Cardiac muscle cell (in vitro differentiated cells and primary cell): ENCODE measurements at places on chromosomes 5 and 9. TPM values are rescaled to one million over a fixed set of nuclear protein-coding genes. Genes with fewer than 3 reads are reported as not detected.
A peak's percentile ranks its signal among the peaks of the same experiment; 100 is the strongest.

DNA sequence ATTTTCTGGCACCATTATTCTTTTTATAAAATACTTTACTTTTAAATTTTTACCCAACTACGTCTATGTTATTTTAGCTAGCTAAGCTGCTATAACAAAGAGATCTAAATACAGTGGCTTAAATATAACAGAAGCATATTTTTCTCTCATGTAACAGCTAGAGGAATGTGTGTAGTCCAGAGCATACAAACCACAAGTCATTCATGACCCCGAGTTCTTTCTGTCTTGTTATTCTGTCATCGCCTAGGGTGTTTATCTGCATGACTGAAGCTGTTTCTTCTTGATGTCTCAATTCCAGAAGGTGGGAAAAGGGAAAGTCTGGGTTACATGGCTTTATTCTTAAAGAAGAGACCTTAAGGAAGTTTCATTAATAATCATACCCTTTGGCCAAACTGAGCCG is 136.9 kb upstream of the RFX3 start:
- peaks cover 14% of the 10 kb centered on the region for H3K4me1 ChIP-seq
- H3K4me3 ChIP-seq, result no peak overlapping the region
- no peaks in the 10 kb centered on the region for H3K27me3 ChIP-seq

Gene PCDHA10
- 11.3 and 14.4 TPM in 2 replicates for total RNA-seq

GRCh38 chr9:35518225-35518821 is 28.4 kb downstream of the RUSC2 start:
- peak; percentile 88 for DNase-seq
- no peak overlapping the region for H3K4me3 ChIP-seq
- no peaks in the 10 kb centered on the region for H3K36me3 ChIP-seq
- no peaks in the 10 kb centered on the region for H3K27me3 ChIP-seq
- peak overlapping the region; percentile 93 for H3K27ac ChIP-seq

GRCh38 chr5:125410537-125411070 is 664.2 kb upstream of the ZNF608 start:
- H3K27ac ChIP-seq, result peak overlapping the region; percentile 97
- H3K36me3 ChIP-seq, result no peaks in the 10 kb centered on the region
- H3K27me3 ChIP-seq, result no peaks in the 10 kb centered on the region
- H3K4me3 ChIP-seq, result no peak overlapping the region

- peak; percentile 43 for DNase-seq
Observed at GRCh38 chr5:171580502-171581265, 161.2 kb downstream of the FGF18 start.

DNA sequence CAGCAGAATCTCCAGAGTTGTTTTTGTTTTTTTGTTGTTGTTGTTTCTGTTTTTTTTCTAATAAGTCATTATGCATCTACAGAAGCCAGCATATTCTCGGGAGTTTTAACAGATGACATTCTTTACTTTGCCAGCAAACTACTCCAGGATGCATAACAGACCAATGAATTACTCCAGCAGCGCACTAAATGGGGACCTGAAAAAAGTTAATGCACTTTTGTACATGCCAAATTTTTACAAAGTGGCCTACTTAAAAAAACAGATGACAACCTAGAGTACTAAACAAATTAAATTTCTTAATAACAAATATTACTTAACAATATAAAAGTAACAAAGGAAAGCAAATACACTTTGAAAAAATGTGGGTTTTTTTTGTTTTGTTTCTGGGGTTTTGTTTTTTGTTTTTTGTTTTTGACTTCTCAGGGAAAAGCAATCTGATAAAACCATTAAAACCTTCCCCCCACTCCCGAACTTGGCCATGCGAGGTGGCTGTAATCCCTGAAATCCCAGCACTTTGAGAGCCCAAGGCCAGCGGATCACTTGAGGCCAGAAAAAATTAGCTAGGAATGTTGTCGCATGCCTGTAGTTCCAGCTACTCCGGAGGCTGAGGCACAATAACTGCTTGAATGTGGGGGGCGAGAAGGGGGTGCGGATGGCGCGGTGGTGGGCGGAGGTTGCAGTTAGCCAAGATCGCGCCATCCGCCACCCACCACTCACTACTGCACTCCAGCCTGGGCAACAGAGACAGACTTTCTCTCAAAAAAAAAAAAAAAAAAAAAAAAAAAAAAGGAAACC is 352.4 kb downstream of the CETN3 start:
- no peaks in the 10 kb centered on the region for H3K27me3 ChIP-seq
- H3K36me3 ChIP-seq, result no peaks in the 10 kb centered on the region
- no peak overlapping the region for H3K27ac ChIP-seq
- peak; percentile 14 for DNase-seq
- H3K4me3 ChIP-seq, result no peak overlapping the region

Gene PKN3
- total RNA-seq, result 13.8 and 17.9 TPM in 2 replicates

Gene FAM200C
- 6.3 and 8.8 TPM in 2 replicates for total RNA-seq

Gene SLC1A1
- total RNA-seq, result 0.57 and 2.4 TPM in 2 replicates

DNA sequence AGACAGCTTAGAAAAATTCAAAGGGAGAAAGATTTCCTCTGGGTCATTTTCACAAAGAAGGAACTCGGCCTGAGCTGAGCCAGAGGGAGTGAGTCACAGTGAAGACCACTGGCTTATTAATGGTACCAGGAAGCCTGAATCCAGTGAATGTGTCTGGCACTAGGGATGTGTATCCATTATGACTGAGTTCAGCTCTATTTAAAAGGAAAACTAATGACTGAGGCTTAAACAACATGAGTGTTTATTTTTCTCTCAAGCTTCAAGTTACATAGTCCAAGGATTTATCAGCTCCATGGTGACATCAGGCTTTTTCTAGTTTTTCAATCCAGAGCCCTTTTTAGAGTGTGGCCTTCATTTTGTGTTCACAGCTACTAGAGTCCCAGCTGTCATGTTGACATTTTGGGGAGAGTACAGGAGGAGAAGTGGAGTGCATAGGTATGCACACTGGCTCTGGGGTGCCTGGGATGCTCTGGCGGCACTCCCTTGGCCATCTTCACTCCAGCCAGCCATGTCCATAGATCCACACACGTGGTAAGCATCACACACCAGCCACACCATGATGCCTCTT is 159.5 kb upstream of the ERCC6L2 start:
- H3K36me3 ChIP-seq, result no peaks in the 10 kb centered on the region
- H3K4me1 ChIP-seq, result no peaks in the 10 kb centered on the region
- no peak overlapping the region for H3K27ac ChIP-seq
- DNase-seq, result no peak
- H3K4me3 ChIP-seq, result no peak overlapping the region
- H3K27me3 ChIP-seq, result no peaks in the 10 kb centered on the region
